ENCODE measurements at places on chromosomes 4 and X. TPM values are rescaled to one million over a fixed set of nuclear protein-coding genes. Genes with fewer than 3 reads are reported as not detected.

DNA sequence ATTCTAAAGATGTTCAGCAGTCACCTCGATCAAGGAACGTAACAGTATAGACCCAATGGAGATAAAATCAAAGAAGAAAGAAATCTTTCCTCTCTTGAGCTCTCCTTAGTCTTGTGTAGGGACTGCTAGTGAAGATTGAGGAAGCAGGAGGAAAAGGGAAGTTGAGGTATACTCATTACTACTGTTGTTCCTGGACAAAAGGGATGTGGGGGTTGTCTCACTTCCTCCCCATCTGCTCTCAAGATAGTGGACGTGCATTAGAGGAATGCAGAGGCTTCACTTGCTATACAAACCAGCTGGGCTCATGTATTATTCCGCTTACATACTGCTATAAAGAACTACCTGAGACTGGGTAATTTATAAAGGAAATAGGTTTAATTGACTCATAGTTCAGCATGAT is 208.9 kb upstream of the ARHGEF9 start:
- no peak for DNase-seq

GRCh38 chr4:97003715-97004114 is 1139.6 kb downstream of the STPG2 start:
- no peak for DNase-seq

- no peak for DNase-seq
Measured at GRCh38 chr4:153274967-153275366, 69.5 kb upstream of the MND1 start.

DNA sequence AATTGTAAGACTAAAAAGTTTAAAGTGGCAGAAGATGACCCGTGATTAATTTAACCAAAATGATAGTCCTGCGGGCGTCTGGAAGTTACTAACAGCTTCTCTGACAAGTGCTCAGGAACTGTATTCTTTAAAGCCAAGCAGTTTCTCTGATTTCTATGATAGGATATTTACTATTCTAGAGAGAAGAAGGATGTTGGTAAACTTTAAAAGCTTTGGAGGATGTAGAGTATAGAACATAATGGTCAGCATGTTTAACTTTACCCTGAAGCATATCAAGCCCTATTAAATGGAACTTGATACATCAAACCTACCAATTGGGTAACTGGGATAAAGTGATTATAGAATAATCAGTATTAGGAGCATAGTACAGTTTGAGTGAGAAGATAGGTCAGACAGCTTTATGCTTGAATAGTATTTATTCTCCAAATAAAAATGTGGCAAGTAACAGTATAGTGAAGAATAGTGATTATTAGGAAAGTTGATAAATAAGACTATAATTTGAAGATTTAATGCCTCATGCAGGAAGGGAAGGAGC is 1.8 kb downstream of the STIM2 start:
- DNase-seq = no peak

DNA sequence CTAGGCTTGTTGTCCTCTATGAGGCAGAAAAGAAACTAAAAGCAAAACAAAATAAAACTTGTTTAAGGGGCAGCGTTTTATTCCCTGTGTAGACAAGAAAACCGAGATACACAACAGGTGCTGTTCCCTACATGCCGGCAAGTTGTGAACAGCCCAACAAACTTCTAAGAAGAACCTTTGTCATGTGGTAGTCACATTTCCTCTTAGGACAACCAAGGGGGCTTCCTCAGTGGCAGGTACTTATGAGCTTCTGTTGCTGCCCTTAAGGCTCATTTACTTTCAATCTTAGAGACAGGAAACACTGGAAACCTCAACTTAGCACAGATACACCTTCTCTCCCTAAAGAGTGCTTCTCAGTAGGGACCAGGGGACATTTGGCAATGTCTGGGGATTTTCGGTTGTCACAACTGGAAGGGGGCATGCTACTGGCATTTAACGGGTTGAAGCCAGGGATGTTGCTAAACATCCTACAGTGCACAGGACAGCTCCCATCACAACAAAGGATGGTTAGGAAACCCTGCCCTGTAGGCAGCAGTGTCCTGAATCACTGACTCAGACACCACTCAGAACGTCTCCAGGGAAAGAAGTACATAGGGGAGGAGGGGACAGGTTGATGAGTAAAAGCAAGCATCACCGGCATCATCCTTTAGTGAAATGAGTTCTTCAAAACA is 111.0 kb downstream of the ASB9 start:
- no peak for DNase-seq

- DNase-seq = no peak
Measured at GRCh38 chrX:276581-277201, 4.5 kb upstream of the PLCXD1 start.

DNA sequence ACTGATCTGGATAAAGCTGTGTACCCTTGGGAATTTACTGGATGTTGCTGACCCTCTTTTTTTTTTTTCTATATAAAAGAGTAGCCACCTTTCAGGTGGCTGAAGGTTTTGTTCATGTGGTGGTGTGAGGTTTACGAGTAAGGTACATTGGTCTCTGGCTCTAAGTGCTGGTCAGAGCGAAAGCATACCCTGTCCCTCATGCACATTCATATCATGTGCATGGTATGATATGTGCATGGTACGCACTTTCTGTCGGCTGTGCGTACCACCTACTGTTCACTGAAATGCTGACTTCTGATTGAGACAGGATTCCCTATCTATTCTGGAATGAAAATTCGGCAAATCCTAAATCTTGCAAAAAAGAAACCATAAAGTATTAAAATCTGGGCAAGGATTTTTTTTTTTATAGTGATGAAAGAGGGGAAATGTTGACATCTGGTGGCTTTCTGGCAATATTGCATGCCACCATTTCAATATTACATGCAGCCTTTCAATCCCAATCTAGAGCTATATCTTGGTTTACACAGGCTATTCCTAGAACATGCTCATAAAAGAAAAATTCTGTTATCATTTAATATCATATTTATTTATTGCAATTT is 32.8 kb downstream of the FAM149A start:
- peak; percentile 57 for DNase-seq

GRCh38 chr4:121950680-121951520 is 960 bp downstream of the TRPC3 start:
- no peak for DNase-seq

The RHOH gene
- total RNA-seq = not detected

DNA sequence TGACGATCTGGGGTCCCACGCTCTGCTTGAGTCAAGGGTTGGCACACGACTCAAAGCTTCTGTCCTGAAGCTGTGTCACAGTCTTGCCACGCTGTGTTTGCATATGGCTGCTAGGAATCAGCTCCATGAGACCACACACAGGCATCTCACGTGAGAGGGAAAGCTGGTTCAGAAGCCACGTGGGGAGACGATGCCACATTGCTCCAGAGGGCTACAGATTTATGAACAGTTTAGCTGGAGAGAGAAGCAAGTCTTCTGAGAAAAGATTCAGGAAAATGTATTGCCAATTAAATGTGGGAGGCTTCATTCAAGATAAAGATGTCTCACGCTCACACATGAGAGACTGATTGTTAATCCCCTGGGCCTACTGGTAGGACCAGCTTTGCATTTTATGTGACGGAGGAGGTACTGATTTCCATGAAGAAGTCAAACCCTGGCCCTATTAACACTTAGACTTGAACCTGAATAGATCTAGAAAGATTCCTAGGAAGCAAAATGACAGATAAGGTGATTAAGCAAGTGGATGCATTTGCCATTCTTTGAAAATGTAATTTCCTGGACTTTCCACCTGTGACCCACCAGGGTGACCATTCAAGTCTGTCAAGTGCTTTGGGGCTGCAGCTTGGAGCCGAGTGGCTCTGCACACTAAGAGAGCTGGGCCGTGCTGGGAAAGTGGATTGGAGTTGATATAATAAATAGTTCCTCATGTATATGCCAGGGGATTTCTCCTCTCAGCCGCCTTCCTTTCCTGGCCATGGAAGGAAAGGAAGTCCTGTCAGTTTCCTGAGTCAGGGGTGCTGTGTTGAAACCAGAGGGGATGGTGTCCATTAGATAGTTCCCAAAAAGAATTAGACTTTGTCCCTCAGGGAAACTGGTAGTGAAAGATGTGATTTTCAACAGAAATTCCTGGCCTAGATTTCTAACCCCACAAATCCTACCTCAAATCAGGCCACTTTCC is 29.0 kb downstream of the ENPP6 start:
- no peak for DNase-seq

GRCh38 chr4:102259081-102259480 is 86.2 kb downstream of the SLC39A8 start:
- no peak for DNase-seq

DNA sequence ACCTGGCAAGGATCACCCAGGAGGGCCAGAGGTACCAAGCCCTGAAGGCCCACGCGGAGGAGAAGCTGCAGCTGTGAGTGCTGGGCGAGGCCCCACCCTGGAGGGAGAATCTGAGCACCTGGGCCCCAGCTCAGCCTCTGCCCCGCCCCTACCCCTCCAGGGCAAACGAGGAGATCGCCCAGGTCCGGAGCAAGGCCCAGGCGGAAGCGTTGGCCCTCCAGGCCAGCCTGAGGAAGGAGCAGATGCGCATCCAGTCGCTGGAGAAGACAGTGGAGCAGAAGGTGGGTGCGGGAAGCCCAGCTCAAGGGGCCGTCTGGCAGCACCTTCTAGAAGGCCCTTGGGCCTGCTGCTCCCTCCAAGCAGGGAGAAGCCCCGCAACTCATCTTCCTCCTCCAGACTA is 23.2 kb downstream of the TACC3 start:
- no peak for DNase-seq

DNA sequence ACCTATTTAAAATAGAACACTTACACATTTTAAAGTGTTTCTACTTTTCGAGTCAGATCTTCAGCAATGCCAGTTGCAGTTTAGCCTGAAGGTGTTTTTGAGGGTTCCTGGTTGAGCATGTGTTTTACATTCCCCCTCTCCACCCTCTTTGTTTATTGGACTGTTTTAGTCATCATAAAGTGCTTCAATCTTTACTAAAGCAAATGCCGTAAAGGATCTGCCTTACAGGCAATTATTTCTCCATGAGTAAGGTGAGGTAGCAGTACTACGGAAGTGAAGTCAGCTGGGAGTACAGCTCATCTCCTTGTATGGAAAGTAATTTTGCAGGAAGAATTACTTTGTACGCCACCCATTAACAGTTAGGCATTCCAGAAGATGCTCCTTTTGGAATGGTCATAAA is 36.9 kb downstream of the PDLIM5 start:
- peak; percentile 1 for DNase-seq

The IL1RAPL2 gene
- total RNA-seq = not detected

DNA sequence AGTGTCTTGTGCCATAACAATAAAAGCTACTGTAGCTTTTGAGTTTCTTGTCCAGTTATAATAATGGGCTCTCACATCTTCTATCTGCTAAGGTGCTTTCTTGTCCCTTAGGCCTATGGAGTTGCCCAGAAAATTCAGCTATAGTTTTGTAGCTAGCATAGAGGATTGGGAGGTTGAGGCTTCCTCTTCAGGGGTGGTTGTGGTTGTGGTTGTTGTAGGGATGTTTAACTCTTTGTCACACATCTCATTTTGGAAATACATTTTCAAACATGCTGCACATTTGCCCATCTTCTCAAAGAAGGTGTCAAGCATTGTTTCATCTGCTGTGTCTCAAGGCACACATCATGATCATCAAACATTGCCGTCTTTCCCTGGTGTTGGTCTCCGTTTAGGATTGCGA is 65.0 kb downstream of the ATXN3L start:
- no peak for DNase-seq

DNA sequence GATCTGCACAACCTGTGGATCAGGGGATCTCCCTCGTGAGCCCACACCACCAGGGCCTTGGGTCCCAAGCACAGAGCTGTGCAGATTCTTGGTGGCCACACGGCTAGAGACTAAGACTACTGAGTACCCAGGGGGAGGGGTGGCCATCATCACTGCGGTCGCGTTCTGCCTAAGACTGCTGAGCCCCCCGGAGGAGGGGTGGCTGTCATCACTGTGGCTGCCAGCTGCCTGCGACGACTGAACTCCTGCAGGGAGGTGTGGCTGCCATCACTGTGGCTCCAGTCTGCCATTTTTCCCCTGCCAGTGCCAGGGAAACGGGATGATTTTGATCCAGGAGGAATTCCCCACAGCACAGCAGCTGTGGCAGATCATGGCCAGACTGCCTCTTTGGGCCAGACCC is 141.7 kb upstream of the SPANXB1 start:
- DNase-seq = no peak

The FAM47E gene
- total RNA-seq = 0.16 TPM

- no peak for DNase-seq
Measured at GRCh38 chrX:140389331-140389730, 115.5 kb downstream of the SOX3 start.

The PDLIM3 gene
- total RNA-seq = 73.2 TPM

GRCh38 chr4:165464813-165465381 is 86.1 kb downstream of the CPE start:
- DNase-seq = peak; percentile 51
